Astrocyte (in vitro differentiated cells and primary cell): ENCODE measurements at places on chromosomes 12 and 14. TPM values are rescaled to one million over a fixed set of nuclear protein-coding genes. Genes with fewer than 3 reads are reported as not detected.

DNA sequence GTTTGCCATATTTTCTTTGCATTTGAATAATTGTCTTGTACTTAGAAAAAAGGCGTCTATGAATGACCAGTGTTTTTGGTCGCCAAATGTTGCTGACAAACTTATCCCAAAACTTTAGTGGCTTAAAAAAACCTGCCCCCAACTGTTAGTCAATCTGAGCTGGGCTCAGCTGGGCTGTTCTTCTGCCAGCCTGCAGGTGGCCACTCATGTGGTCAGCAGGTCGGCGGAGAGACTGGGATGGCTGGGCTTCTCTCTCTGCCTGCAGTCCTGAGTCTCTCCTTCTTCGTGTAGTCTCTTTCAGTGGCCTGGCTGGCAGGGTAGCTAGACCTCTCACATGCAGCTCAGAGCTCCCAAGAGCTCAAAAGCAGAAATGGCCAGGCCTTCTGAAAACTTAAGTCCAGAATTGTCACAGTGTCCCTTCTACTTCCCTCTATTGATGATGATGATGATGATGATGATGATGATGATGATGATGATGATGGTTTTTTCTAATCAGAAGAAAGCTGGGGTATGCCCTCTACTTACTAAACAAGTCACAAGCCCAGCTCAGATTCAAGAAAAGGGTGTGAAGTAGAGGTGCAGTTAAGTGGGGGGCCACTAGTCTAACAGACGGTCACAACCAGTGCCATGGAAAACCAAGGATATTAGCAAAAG, 87.9 kb downstream of the PTPN11 start:
- no peak for DNase-seq

- no peak for DNase-seq
Measured at GRCh38 chr14:91283666-91284065, 39.2 kb upstream of the GPR68 start.

- peak; percentile 62 for DNase-seq
Measured at GRCh38 chr12:40942326-40942725, 245.8 kb upstream of the PDZRN4 start.

GRCh38 chr14:100141098-100141497, 18.3 kb downstream of the DEGS2 start:
- no peak for DNase-seq

DNA sequence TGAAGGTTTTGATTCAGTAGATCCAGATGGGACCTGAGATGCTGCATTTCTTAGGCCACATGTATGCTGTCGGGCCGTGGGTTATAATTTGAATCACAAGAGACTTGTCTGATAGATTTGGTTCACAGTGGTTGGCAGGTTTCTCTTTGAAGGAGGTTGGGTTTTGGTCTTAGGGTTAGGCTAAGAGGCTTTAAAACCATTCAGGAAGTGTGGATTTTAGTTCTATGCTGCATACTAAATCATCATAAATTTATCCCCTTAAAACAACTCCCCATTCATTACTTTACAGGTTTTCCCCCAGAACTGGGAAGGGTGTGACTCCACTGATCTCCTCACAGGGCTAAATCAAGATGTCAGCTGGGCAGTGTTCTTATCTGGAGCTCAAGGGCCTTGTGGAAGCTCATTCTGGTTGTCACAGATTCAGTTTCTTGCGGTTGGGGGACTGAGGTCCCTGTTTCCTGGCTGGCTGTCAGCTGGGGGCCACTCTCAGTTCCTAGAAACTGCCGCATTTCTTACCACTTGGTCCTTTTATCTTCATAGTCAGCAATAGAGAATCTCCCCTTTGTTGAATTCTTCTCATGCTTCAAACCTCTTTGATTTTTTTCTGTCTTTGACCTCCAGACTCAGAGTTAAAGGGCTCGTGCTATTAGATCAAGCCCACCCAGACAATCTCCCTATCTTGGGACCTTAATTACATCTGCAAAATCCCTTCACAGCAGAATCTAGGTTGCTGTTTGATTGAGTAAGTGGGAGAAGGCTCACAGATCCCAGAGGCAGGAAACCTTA, 20.6 kb upstream of the PCNX1 start:
- DNase-seq = no peak

Gene AQP2
- not detected in 2 replicates for total RNA-seq

Gene SLC17A8
- not detected in 2 replicates for total RNA-seq

Gene ACOT4
- 0.14 TPM in 1 of 2 replicates, not detected in the other for total RNA-seq

Gene CPSF6
- total RNA-seq = 58.4 and 68.3 TPM in 2 replicates
